ENCODE measurements at places on chromosomes 2 and 18.

- DNase-seq, result no peak
- no peaks in the 10 kb centered on the region for H3K27me3 ChIP-seq
- peaks cover 13% of the 10 kb centered on the region for H3K4me1 ChIP-seq
- no peak overlapping the region for H3K27ac ChIP-seq
- no peak overlapping the region for H3K4me3 ChIP-seq
Observed at GRCh38 chr2:67379048-67379447, 18.1 kb upstream of the ETAA1 start.

GRCh38 chr2:29841386-29842004 lies 79.9 kb downstream of the ALK start:
- DNase-seq, result peak; percentile 41
- H3K27me3 ChIP-seq, result peaks cover 49% of the 10 kb centered on the region
- no peak overlapping the region for H3K4me3 ChIP-seq
- no peaks in the 10 kb centered on the region for H3K36me3 ChIP-seq

DNA sequence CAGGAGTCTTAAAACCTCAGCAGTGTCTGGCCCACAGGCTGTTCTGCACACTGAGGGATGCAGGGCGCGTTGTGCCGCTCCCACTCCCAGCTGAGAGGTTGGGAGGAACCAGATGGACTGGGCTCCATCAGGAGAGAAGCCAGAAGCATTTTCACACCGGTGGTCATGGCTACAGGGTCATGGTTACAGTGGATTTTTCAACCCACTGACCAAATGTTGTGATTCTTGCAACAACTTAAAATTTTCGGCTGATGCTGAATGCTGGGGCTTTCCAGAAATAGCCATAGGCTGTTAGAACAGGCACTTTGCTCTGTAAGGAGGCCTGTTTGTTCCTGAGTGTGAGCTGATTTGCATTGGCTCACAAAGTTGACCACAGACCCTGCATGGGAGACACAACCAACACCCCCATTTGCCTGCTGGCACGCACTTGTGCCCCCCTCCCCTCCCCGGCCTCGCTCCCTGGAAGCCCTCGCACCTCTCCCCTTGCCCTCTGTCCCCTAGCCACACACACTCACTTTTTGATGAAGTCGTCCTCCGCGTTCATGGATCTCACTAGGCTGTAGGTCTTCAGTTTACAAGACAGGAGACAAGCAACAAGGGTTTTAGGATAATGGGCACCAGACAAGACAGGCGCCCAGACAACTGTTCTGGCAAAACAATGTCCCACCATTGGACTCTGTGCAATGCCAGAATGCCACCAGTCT lies 3.4 kb downstream of the LPIN1 start:
- H3K4me1 ChIP-seq, result peaks cover 56% of the 10 kb centered on the region
- DNase-seq, result no peak
- H3K36me3 ChIP-seq, result no peaks in the 10 kb centered on the region

- H3K27ac ChIP-seq, result no peak overlapping the region
- H3K36me3 ChIP-seq, result no peaks in the 10 kb centered on the region
- H3K4me3 ChIP-seq, result no peak overlapping the region
- H3K27me3 ChIP-seq, result no peaks in the 10 kb centered on the region
Observed at GRCh38 chr2:64325477-64325851, 128.5 kb upstream of the LGALSL start.

DNA sequence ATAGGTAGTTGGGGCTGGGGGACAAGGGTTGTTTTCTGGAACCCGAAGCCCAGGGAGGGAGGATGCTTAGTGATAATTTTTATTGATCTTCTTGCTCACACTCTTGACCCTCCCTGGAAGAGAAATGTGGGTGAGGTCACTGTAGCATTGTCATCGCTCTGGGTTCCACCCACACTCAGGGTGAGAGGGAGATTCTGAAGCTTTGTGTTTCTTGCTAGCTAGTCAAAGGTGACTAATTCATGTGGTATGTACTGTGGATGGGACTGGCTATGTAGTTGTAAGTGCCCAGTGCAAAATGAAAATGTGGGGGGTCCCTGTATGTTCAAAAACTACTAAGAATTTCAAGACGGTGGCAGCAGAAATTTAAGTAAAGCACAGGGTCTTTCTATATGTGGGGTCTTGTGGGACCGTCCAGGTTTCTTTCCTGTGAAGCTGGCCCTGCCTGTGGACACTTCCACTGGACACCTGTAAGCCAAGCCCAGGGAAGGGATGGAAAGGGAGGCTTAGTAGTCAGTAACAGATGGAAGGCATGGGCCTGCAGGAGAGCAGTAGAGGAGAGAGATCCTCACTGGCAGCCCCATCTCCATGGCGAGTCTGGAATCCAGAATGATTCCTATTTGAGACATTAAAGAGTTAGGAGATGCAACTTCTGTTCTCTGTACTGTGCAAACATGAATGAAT lies 35.0 kb downstream of the TSN start:
- DNase-seq, result no peak
- peaks cover 14% of the 10 kb centered on the region for H3K27me3 ChIP-seq
- no peaks in the 10 kb centered on the region for H3K36me3 ChIP-seq
- no peak overlapping the region for H3K27ac ChIP-seq

DNA sequence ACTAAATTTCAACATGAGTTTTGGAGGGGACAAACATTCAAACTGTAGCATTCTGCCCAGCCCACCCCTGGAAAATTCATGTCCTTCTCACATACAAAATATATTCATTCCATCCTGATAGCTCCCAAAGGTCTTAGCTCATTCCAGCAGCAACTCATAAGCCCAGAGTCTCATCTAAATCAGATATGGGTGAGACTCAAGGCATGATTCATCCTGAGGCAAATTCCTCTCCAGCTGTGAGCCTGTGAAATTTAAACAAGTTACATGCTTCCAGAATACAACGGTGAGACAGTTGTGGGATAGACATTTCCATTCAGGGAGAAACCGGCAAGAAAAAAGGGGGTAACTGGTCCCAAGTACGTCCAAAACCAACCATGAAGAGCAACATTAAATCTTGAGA lies 43.5 kb upstream of the FAHD2A start:
- DNase-seq, result no peak
- no peak overlapping the region for H3K27ac ChIP-seq
- H3K4me1 ChIP-seq, result no peaks in the 10 kb centered on the region
- H3K4me3 ChIP-seq, result no peak overlapping the region
- peaks cover 65% of the 10 kb centered on the region for H3K27me3 ChIP-seq
- no peaks in the 10 kb centered on the region for H3K36me3 ChIP-seq

DNA sequence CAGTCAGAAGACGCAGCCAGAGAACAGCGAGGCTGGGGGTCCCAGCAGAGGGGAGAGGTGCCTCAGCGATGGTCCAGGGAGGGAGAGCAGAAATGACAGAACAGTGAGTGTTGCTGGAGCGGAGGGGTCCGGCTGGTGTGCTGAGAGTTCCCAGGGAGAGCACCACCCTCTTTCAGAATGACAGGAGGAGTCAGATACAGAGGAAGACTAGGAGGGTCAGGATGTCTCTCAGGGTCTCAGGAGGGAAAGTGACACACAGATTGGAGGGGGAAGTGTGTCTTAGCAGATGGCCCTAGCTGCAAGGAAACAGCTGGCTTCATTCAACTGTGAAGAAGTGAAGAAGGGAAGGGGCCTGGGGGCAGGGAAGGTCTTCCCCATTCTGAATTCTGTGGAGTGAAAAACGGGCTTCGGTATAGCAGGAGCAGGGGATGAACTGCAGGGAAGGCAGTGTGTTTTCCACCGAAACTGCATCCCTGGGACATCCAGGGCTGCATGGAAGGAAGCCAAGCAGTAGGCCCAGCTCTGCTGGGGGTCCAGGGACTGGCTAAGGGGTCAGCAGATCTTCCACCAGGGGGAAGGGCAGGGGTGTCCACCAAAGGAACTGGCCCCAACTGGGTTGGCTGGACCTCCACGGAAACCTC lies 90.0 kb upstream of the OTOS start:
- no peak overlapping the region for H3K27ac ChIP-seq
- DNase-seq, result no peak
- no peak overlapping the region for H3K4me3 ChIP-seq
- peaks cover 9% of the 10 kb centered on the region for H3K27me3 ChIP-seq

DNA sequence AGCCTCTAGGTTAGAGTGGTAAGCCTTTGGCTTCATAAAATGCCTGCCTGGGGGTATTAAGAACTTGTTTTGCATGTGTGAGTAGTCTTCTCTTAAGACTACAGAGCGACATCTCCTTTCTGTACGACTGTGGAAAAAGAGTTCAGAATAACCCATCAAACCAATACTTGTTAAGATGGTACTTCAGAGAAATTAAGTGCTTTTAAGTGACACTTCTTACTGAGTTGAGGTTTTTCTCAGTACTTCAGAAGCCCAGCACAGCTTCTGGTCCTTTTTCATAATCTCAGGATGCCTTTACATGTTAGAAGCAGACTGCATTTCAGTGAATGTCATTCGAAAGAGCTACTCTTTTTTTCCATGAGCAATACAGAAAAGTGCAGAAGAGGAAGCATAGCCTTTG lies 10.8 kb downstream of the XRCC5 start:
- DNase-seq, result no peak
- H3K36me3 ChIP-seq, result peaks cover 61% of the 10 kb centered on the region
- H3K4me3 ChIP-seq, result no peak overlapping the region
- no peak overlapping the region for H3K27ac ChIP-seq
- H3K4me1 ChIP-seq, result peaks cover 24% of the 10 kb centered on the region
- H3K27me3 ChIP-seq, result no peaks in the 10 kb centered on the region

- no peak overlapping the region for H3K27ac ChIP-seq
- H3K4me1 ChIP-seq, result no peaks in the 10 kb centered on the region
- peaks cover 7% of the 10 kb centered on the region for H3K27me3 ChIP-seq
- no peak overlapping the region for H3K4me3 ChIP-seq
- H3K36me3 ChIP-seq, result no peaks in the 10 kb centered on the region
Observed at GRCh38 chr2:224774735-224775134, 58.6 kb upstream of the CCDC195 start.

DNA sequence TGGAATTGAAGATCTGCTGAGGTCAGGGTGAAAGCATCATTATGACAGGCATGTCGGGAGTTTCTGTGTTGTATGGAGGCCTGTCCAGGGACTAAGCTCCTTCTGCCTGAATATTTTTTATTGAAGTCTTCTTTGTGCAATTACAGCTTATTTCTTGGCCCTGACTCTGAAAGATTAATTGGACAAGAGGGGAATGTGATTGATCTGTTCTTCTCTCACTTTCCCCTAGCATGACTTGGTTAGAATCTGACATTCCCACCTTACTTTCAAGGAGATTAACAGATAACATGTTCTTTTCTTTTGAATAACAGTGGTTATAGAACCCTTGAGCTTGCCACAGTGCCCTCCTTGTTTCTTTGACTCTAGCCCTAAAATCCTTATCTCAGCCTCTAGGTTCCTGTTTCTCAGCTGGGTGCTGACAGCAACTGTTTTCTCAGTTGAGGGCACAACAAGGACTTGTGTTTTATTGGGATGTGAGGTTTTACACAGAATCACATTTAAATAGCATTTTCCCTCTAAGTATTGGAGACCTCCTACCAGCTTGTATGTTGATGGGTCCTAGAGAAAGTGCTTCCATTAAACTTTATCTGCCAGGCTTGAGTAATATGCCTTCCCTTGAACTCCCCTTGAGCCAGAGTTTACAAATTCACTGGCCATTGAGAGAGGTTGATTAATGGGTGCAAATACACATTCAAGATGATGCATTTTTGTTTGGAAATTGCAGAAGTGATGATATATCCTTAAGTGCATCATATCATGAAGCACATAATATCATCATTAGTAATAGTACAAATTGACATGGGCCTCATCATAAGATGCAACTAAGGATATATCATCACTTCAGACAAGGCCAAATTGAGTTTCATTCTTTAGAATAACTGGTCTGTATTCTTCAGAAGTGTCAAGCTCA lies 12.5 kb downstream of the TTLL4 start:
- peaks cover 27% of the 10 kb centered on the region for H3K36me3 ChIP-seq
- H3K4me1 ChIP-seq, result peaks cover 16% of the 10 kb centered on the region
- peak overlapping the region; percentile 62 for H3K27ac ChIP-seq

DNA sequence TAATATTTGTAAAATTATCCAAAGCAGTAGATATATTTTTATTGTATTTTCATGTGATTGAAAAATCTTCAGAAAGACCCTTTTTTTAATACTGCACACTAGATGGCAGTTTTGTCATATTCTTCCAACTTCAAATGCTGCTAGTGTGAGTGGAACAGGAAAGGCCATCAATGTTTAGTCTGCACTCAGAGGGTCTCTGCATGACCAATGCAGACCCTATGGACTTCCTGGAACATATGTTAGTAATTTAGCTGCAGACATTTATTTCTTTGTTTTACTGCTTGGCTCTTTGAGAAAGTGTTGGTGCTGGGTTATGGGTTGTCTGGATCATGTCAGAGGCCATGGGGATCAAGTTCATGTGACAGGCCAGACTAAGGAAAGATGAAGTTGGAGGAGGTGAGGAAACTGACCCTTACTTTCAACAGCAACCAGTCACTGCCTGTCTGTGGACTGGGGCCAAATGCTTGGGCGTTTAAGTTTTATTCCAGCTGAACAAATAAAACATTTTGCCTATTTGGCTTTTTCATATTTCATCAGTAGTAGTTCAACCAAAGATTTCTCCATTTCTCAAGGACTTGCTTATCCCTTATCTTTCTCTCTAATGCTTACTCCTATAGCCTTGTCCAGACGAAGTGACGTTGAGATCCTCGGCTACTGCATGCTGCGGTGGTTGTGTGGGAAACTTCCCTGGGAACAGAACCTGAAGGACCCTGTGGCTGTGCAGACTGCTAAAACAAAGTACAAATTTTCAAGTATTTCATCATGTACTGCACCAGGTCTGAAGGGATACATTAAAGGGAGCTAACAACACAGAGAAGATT lies 84.8 kb downstream of the VRK2 start:
- peak overlapping the region; percentile 86 for H3K27ac ChIP-seq
- peaks cover 9% of the 10 kb centered on the region for H3K36me3 ChIP-seq
- H3K27me3 ChIP-seq, result no peaks in the 10 kb centered on the region
- DNase-seq, result no peak
- H3K4me3 ChIP-seq, result no peak overlapping the region
- peaks cover 15% of the 10 kb centered on the region for H3K4me1 ChIP-seq
